CD4-positive, alpha-beta T cell treated with Interferon gamma for 1 hour (primary cell): ENCODE measurements at places on chromosomes 5 and 9.

DNA sequence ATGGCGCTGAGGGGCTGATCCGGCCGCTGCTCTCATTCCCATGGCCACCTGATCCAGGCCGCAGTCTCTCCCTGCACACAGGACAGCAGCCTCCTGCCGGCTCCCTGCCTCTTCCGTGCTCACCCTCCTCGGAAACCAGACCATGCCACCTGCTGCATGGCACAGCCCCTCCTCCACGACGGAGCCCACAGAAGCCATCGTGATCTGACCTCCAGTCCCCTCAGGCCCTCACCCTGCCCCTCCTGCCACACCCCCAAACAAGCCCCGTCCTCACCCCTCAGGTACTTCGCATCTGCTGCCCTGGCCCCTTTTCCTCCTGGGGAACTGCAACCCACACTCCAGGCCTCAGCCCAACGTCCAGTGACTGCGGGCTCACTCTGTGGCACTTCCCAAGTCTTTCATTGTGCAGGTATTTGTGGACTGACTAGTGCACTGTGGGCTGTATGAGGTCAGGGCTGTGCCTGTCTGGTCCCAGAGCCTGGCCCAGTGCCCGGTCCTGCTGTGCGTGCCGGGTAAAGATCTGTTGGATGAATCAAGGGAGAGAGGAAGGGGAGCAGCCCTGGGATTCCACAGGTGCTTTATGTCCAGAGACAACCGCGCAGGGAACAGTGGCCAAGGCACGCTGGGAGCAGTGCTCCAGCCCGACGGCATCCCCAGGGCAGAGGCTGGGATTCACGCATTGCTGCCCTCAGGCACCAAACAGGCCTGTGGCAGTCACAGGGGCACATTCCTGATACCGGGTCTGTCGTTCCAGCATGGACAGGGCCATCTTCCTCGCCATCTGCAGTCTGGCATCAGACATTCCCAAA is 86.1 kb downstream of the ADAMTS2 start:
- DNase-seq = no peak

DNA sequence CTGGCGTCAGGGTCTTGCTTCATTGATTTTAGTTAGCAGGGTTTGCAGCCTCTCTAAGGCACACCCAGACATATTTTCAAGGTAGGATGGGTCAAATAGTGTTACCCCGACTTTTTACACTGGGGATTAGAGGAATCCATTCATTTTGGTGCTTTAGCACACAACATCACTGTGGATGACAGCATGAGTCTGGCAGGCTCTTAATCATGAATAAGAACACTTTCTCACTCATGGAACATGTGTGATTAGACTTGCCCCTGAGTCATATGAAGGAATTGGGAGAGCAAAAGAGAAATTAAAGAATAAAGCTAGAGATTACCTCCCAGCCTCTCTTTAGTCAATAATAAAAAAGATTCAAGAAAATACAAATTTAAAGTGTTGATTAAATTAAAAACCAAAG is 175.6 kb downstream of the SEMA5A start:
- no peak for DNase-seq

DNA sequence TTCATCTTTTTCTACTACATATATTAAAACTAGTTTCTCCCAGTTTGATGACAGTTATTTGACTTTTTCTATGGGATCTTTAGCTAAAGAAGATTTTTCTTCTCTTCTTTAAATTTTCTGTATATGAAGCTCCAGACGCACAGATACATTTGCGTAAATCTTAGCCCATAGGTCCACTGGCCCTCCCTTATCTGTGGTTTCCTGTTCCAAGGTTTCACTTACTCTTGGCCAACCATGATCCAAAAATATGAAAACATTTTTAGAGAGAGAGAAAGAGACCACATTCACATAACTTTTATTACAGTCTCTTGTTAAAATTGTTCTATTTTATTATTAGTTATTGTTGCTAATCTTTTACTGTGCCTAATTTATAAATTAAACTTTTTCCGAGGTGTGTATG is 270.2 kb upstream of the DAPK1 start:
- DNase-seq = no peak

GRCh38 chr5:138754699-138755057 is 1.5 kb downstream of the CTNNA1 start:
- no peak for DNase-seq

GRCh38 chr5:153641183-153641688 is 150.8 kb downstream of the GRIA1 start:
- no peak for DNase-seq

- no peak for DNase-seq
These were observed 146.9 kb upstream of the RAPGEF1 start for GRCh38 chr9:131886826-131887225.

DNA sequence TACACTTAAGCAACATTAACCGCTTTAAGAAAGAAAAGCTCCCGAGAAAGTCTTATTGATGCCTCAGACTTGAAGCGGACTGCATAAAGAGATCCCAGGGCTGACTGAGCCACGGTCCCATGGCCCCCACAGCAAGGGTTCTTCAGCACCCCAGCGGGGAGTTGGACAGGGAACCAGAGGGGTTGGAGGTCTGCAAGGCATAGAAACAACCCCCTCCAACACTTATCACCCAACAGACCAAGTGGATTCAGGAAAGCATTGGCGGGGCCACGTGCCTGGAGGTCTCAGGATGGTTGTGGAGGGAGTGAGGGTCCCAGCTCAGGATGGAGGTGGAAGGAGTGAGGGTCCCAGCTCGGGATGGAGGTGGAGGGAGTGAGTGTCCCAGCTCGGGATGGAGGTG is 143.7 kb upstream of the IRX2 start:
- no peak for DNase-seq

GRCh38 chr9:18473652-18474279 is at the start of gene ADAMTSL1:
ADAMTSL1 (plus strand) TSS chr9:18474153; CDS start chr9:18474233, 80 bp downstream.
- no peak for DNase-seq

- DNase-seq = no peak
These were observed 38.2 kb downstream of the IPPK start for GRCh38 chr9:92631452-92632343.

DNA sequence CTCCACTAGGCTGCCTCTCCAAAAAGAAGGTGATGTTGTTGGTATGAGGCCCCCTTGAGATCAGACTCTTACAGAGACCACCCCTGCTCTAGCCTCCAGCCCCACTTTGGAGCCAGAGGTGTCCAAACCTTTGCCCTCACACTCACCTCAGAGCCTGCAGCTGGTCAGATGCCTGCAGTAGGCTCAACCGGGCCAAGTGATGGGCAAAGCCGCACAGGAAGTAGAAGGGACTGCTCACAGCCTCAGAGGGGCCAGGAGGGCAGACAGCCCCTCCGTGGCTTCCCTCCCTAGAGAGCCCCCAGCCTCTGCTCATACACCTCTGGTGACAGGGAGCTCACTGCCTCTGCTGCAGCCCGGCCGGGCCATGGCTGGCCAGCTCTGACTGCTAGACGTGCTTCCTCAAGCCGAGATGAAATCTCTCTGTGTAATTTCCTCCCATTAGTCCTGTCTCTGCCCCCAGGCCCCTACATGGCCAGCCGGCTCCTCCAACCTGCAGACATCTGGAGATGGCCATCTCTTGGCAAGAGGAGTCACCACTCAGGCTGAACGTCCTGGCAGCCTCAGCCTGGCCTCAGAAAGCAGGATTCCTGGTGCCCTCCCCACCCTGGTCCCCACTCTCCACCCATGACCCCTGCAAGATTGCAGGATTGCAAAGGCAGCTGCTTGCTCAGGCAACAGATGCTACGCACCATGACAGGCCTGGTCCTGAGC is 7.3 kb upstream of the TCF7 start:
- no peak for DNase-seq

DNA sequence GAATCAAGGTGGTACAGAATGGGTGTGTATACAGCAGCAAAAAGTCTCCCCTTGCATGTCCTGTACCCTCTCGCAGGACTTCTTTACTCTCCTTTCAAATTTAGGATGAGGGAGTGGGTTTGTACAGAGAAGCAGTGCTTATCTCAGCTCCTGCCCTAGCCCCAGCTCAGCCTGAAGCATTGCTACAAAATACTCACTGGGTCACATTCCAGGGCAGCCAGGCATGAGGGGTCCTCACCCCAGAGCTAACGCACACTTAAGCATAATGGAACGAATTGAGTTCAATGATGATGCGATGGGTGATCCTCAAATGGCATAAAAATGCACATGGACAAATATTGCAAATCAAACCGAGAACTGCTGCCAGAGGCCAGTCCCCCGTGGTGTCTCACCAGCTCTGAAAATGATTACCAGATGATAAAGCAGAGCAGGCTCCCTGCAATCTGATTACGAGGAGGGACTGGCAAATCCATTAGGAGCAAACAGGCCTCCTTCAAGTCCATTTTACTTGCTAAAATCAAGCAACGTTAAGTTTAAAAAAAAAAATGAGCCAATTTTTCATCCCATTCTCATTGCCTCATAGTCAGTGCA is 231.6 kb upstream of the TAS2R1 start:
- no peak for DNase-seq

- peak; percentile 24 for DNase-seq
These were observed 185.0 kb upstream of the ELL2 start for GRCh38 chr5:96146675-96147074.
